Stomach (tissue), 19 donors: ENCODE measurements at places on chromosomes 4 and X. TPM values are rescaled to one million over a fixed set of nuclear protein-coding genes. Genes with fewer than 3 reads are reported as not detected.

GRCh38 chrX:112440277-112440676 is 239.5 kb downstream of the LHFPL1 start:
- no peaks in the 10 kb centered on the region for H3K27me3 ChIP-seq
- no peaks in the 10 kb centered on the region for H3K36me3 ChIP-seq
- no peak for DNase-seq
- H3K27ac ChIP-seq, result no peak overlapping the region
- H3K4me3 ChIP-seq, result no peak overlapping the region

GRCh38 chr4:140353786-140354185 is 19.7 kb upstream of the SCOC start:
- H3K27me3 ChIP-seq, result no peaks in the 10 kb centered on the region
- H3K36me3 ChIP-seq, result no peaks in the 10 kb centered on the region
- H3K27ac ChIP-seq, result no peak overlapping the region
- H3K4me3 ChIP-seq, result no peak overlapping the region
- no peak for DNase-seq

DNA sequence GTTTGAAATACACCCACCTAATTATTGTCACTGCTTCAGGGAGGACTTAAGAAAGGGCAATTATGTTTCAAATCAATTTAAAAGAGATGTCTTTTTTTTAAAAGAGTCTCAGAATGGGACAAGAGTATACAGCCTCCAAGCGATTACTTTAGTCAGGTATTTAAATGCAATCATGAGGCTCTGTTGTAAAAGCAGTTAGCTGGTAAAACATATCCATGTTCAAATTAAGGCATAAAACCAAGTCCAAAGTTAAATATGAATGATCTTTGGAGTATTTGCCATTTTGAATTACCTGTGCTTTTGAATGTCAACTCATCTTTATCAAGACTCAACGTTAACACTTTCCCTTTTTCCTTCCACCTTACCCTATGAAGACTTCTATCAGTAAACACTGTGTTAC is 13.7 kb downstream of the RPS6KA6 start:
- no peaks in the 10 kb centered on the region for H3K4me1 ChIP-seq
- no peak overlapping the region for H3K27ac ChIP-seq
- no peak overlapping the region for H3K4me3 ChIP-seq
- DNase-seq, result no peak
- H3K36me3 ChIP-seq, result no peaks in the 10 kb centered on the region

DNA sequence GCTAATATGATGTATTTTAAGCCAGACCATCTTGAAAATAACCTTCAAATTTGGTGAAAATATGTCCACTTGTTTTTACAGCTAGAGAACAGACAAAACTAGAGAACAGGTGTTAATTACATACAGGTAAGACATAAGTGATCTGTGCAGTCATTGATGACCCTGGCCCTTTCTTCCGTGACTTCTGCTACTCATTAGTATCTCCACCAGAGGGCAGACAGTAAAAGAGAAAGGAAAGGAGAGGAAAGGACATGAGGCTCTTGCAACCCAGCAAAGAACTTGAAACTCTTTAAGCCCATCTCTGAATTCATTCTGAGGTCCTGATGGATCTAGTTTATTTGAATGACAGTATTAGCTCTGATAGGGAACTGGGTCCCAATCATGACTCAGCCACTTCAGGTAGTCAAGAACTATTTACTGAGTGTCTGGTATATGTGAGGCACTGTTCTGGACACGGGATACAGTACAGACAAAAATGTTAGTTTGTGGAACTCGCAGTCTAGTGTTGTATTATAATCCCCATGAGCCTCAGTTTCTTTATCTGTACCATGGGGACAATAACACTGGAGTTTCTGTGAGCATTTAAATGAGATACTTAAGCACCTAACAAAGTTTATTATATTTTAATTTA is 121.0 kb upstream of the TEX13D start:
- H3K27ac ChIP-seq, result no peak overlapping the region
- H3K4me1 ChIP-seq, result no peaks in the 10 kb centered on the region

GRCh38 chr4:7045961-7046921 is 3.1 kb downstream of the TADA2B start:
- no peak overlapping the region for H3K4me3 ChIP-seq
- H3K27ac ChIP-seq, result no peak overlapping the region
- no peaks in the 10 kb centered on the region for H3K27me3 ChIP-seq
- H3K36me3 ChIP-seq, result peaks cover 3% of the 10 kb centered on the region

- H3K27me3 ChIP-seq, result no peaks in the 10 kb centered on the region
- no peak overlapping the region for H3K27ac ChIP-seq
- H3K36me3 ChIP-seq, result no peaks in the 10 kb centered on the region
- peaks cover 37% of the 10 kb centered on the region for H3K4me1 ChIP-seq
- no peak overlapping the region for H3K4me3 ChIP-seq
These were observed 28.9 kb downstream of the ARFIP1 start for GRCh38 chr4:152808670-152809069.

DNA sequence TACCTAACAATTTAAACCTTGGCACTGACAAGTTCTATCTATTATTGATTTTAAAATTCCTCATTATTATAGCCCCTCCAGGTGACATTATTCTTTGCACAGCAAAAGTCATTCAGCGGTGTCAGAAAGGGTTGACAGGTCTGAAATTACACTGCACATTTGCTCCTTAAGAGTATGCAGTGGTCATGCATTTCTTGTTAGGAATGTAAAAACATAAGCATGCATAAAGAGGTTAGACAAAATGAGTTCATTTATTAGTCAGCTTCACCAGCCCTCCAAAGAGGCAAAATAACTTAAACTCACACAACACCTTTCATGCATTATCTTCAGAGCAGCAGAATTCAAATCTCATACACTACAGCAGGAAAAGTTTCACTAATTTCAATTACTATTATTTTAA is 158.8 kb downstream of the HNRNPD start:
- no peak overlapping the region for H3K27ac ChIP-seq
- H3K4me1 ChIP-seq, result no peaks in the 10 kb centered on the region
- no peak for DNase-seq
- H3K36me3 ChIP-seq, result no peaks in the 10 kb centered on the region

DNA sequence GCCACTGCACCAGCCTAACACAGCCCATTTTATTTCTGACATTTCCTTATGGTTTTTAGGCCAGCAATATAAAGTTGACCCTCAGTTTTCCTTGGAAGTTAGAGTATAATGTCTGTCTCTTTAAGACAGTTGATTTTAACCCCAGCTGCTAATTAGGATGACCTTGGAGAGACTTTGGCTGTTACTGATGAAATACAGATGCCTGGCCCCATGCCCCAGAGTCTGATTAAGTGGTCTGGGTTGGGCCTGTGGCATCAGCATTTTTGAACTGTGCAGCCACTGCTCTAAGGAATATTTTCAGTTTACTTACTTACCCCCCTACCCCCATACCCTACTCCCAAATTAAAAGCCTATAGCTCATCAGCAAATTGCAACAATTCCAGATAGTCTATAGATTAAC is 85.8 kb downstream of the DCLK2 start:
- H3K4me1 ChIP-seq, result peaks cover 6% of the 10 kb centered on the region
- no peaks in the 10 kb centered on the region for H3K27me3 ChIP-seq
- no peak overlapping the region for H3K4me3 ChIP-seq
- no peak for DNase-seq
- no peak overlapping the region for H3K27ac ChIP-seq

- no peak overlapping the region for H3K4me3 ChIP-seq
- H3K27me3 ChIP-seq, result no peaks in the 10 kb centered on the region
- DNase-seq, result no peak
- peak overlapping the region; percentile 51 for H3K27ac ChIP-seq
These were observed 20.8 kb downstream of the BCOR start for GRCh38 chrX:40076750-40077575.

DNA sequence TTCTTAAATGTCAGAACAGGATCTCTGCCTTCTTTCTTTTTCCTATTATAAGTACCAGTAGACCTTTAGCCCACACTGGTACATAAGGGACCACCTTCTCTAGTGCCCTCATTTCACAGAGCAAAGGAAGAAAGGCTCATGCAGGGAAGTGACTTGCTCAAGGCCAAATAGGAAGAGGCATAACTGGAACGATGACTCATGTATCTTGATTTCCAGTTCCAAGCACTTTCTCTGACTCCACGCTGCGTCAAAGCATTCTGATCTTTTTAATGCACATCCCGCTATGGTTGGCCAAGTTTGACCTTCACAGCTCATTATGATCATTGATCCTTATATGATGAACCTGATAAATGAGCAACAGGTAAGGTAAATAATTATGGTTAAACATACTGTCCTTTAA is 542.0 kb downstream of the GBA3 start:
- H3K4me3 ChIP-seq, result no peak overlapping the region
- no peak overlapping the region for H3K27ac ChIP-seq
- no peaks in the 10 kb centered on the region for H3K4me1 ChIP-seq

- H3K27ac ChIP-seq, result no peak overlapping the region
- H3K27me3 ChIP-seq, result no peaks in the 10 kb centered on the region
These were observed 2.4 kb downstream of the PRICKLE3 start for GRCh38 chrX:49183701-49184281.

GRCh38 chr4:14336656-14337055 is 665.6 kb upstream of the CPEB2 start:
- no peaks in the 10 kb centered on the region for H3K4me1 ChIP-seq
- no peak for DNase-seq
- no peak overlapping the region for H3K27ac ChIP-seq
- H3K27me3 ChIP-seq, result no peaks in the 10 kb centered on the region
- H3K36me3 ChIP-seq, result no peaks in the 10 kb centered on the region

GRCh38 chrX:6614506-6614905 is 79.6 kb upstream of the VCX3A start:
- no peak overlapping the region for H3K27ac ChIP-seq
- H3K27me3 ChIP-seq, result no peaks in the 10 kb centered on the region
- H3K4me1 ChIP-seq, result no peaks in the 10 kb centered on the region
- no peak overlapping the region for H3K4me3 ChIP-seq
- DNase-seq, result no peak

- H3K36me3 ChIP-seq, result no peaks in the 10 kb centered on the region
- DNase-seq, result no peak
- no peaks in the 10 kb centered on the region for H3K27me3 ChIP-seq
- no peaks in the 10 kb centered on the region for H3K4me1 ChIP-seq
- H3K27ac ChIP-seq, result no peak overlapping the region
These were observed 138.5 kb downstream of the DCLK2 start for GRCh38 chr4:150216726-150217125.

GRCh38 chr4:8090312-8090711 is 68.3 kb downstream of the ABLIM2 start:
- no peak for DNase-seq
- H3K4me3 ChIP-seq, result no peak overlapping the region
- H3K36me3 ChIP-seq, result no peaks in the 10 kb centered on the region
- H3K4me1 ChIP-seq, result no peaks in the 10 kb centered on the region

DNA sequence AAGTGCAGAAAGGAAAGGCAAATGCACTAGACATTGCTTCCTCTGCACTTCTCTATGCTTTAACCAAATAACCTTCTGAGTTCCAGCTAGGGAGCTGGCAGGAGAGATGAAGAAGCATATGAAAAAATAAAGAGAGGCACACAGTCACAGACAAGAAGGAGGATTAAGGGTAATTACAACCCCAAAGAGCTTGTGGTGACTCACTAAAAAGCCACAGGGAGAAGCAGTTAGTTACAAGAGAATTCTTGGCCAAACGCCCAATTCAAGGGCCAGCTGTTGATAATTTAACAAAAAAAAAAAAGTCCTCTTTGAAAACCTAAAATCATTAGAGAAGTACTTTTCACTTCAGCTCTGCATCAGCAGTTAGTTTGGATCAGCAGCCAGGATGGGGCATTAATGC is 478.0 kb downstream of the KCNIP4 start:
- DNase-seq, result peak; percentile 30
- no peak overlapping the region for H3K27ac ChIP-seq
- H3K27me3 ChIP-seq, result no peaks in the 10 kb centered on the region
- H3K4me3 ChIP-seq, result no peak overlapping the region

GRCh38 chrX:40092808-40093435 is 4.8 kb downstream of the BCOR start:
- H3K4me3 ChIP-seq, result no peak overlapping the region
- H3K27ac ChIP-seq, result no peak overlapping the region
- no peaks in the 10 kb centered on the region for H3K27me3 ChIP-seq
- peaks cover 52% of the 10 kb centered on the region for H3K4me1 ChIP-seq

DNA sequence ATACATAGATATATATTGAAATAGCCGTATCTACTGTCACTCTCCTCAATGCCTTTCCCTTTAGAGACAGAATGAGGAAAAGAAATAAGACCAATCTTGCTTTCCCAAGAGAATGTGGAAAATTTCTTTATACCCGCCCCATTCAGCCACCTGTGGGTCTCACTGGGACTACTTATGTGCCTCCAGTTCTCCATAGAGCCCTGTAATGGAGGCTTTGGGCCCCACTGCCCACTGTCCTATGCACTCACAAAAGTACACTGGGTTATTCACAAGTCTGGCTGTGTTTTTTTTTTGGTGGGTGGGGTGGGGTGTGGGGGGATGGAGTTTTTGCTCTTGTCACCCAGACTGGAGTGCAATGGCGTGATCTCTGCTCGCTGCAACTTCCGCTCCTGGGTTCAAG is 70.4 kb upstream of the ELOVL6 start:
- H3K36me3 ChIP-seq, result no peaks in the 10 kb centered on the region
- no peaks in the 10 kb centered on the region for H3K27me3 ChIP-seq
- DNase-seq, result no peak
- H3K27ac ChIP-seq, result no peak overlapping the region

The HPGDS gene
- total RNA-seq, result not detected

The GPRIN3 gene
- total RNA-seq, result 16.0 TPM

The NIPAL1 gene
- total RNA-seq, result under 0.01 TPM

The SORCS2 gene
- total RNA-seq, result under 0.01 TPM

The TAB3 gene
- 24.2 TPM for total RNA-seq

The TRPC5OS gene
- not detected for total RNA-seq

The COL4A6 gene
- 30.8 TPM for total RNA-seq
